ENCODE measurements at places on chromosomes 11 and 22. TPM values are rescaled to one million over a fixed set of nuclear protein-coding genes. Genes with fewer than 3 reads are reported as not detected.

DNA sequence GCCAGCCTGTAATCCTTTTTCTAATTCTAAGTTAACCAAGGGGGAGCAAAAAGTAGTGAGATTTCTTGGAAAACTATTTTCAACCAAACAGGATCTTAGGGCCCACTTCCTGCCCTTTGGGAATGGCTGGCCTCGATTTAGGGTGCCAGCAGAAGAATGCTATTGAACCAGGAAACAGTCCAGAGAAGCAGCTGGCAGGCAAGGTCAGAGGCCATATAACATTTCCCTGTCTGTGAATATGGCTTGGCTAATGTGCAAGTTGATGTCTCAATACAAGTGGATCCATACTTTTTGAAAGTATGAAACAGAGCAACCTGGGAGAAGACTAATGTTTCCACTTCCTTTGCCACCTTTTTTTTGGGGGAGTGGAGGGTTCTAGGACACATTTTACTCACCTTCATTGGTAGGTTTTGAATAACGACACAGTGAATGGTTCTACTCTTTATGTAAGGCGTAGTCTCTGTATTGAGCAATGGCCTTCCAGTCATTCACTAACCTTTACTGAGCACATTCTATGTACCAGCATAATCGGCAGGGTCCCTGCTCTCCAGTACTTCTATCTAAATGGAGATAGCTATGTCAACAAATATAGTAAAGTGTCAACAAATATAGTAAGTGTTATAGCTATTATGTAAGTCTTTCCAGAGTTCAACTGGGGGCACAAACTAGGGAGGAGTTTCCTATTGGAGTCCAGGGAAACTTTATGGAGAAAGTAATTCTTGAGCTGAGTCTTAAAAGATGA lies 34.2 kb upstream of the RRM1 start:
- DNase-seq: no peak

POU2AF3 gene
- total RNA-seq: not detected

- DNase-seq: no peak
Measured at GRCh38 chr11:110738641-110739040, 26.4 kb upstream of the ARHGAP20 start.

PRG3 gene
- not detected for total RNA-seq

- no peak for DNase-seq
Measured at GRCh38 chr22:46356496-46357480, 21.3 kb downstream of the TRMU start.

ZP1 gene
- not detected for total RNA-seq

TRIM29 gene
- total RNA-seq: not detected

CCDC89 gene
- total RNA-seq: not detected
